ENCODE measurements at places on chromosomes 2 and 18.

- DNase-seq: no peak
Measured at GRCh38 chr2:172888714-172889669, 153.3 kb downstream of the RAPGEF4 start.

GRCh38 chr2:154992826-154993225, 294.3 kb downstream of the KCNJ3 start:
- DNase-seq: no peak

GRCh38 chr2:54577035-54577434, 120.9 kb downstream of the SPTBN1 start:
- no peak for DNase-seq

DNA sequence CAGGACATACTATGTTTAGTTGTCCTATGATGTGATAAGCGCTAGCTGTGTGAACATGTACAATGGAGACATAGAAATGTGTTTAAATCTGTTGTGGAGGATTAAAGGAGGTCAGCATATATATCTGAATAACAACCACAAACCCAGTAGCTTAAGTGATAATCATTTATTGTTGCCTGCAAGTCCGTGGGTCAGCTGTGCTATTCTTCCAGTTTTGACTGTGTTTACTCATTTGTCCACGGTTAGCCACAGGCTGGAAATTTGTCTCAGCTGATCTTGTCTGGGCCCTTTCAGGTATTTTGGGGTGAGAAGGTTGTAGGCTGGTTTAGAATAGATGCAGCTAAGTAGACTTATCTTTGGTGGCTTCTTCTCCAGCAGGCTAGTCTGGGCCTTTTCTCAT, 110.4 kb downstream of the PARD3B start:
- no peak for DNase-seq

GRCh38 chr18:40066368-40066767, 1888.7 kb upstream of the PIK3C3 start:
- no peak for DNase-seq

DNA sequence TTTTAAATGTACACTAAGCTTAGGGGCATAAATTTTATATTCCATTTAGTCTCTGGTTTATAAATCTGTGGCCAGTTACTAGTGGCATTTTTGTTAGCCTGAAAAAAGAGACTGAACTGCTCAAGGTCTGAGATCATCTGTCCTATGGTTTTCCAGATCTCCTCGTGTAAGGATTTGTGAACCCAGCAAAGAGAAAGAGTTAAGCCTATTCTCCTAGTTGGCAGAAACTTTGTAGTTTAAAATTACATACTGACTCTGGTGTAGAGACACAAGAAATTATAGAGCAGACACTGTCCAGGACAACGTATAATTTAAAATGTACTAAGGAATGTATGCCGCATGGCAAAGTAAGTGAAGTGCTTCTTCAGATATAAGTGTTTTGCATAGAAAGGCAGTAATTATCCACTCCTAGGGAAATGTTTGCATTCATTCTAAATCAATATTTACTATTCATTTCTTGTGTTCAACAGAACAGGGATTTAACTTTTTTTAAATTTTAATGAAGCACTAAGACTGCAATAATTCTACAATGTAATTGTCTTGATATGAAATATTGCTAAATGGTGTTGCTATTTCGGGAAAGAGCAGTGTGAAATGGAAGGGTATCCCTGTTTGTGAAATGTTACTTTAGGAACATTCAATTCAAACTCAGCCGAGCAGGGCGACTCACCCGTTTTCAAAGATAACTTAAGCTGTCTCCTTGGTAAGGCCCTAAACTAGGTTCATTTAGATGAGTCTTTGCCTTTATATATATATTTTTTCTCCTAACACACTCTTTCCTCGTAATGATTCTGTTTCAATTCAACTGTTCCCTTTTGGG, 508.4 kb upstream of the ZEB2 start:
- DNase-seq: no peak

GRCh38 chr2:36762764-36763490, 66.4 kb downstream of the VIT start:
- no peak for DNase-seq

- DNase-seq: no peak
Measured at GRCh38 chr2:230794497-230794896, 70.2 kb upstream of the ITM2C start.

- DNase-seq: no peak
Measured at GRCh38 chr2:104836841-104837240, 17.1 kb upstream of the POU3F3 start.

GRCh38 chr2:238308177-238308576, 12.1 kb upstream of the TRAF3IP1 start:
- no peak for DNase-seq

DNA sequence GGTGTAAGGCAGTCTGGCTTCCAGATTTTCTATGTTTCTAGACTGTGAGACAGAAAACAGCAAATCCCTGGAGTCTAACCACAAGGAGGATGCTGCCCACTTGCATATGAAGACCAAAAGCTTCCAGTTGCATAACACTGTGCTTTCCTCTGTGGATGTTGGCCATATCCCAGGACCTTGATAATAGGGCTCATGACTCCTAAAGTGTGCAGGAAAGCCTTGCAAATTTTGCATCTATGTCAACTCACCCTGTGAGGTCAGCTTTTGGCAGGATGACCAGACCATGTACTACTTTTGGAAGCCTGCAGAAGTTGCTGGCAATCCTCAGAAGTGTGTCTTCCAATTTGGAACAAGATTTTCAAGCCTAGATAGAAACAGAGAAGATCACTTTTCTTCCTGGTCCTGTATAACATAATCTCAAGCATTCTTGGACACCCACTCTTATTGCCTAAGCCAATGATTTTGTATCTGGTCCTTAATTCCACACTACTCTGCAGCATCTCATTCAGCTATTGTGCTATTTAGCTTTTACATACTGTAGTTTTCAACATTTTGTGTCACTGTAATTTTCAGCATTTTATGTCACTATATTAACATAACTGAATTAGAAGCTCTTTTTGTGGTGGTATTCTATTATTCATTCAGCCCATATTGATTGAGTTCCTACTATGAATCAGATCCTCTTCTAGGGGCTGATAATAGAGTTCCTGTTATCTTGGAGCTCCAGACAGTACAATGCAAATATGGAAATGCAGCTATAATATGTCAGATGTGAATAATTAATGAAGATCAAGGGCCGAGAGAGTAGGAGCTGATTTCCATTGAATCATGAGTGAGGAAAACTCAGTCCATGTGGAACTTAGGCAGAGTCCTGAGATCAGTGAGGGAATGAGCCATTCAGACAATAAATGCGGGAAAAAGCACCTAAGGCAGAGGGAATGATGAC, 85.3 kb upstream of the RAB27B start:
- DNase-seq: no peak

DNA sequence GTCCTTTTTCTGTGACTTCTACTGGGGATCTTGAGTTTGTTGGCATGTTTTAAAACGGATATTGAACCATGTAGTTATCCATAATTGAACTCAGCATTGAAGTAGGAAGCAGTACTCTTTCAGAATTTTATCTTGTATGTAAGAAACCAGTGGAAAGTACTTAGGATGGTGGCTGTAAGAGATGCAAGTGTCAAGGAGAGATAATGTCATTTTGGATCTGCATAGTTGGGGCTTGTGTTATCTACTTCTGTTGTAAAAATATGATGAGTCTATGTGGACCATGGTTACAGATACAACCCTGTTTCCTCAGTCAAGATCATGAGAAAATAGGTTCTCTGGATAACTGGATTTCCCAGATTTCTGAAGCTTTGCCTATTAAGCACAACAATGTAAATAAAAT, 113.7 kb downstream of the NAB1 start:
- DNase-seq: no peak

DNA sequence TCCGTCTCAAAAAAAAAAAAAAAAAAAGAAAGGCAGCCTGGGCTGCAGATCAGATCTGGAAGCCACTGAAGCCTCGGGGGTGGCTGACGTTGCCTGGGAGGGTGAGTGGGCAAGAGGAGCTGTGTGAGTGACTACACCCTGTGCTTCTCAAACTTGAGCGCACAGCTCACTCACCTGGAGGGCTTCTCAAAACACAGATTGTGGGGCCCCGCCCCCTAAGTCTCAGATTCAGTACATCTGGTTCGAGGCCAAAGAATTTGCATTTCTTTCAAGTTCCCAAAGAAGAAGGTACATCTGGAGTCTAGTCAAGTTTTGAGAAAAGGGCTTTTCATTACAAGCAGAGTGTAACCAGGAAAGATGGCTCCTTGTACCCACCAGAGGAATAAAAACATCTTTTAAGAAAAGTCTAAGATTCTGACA, 97.7 kb upstream of the CAB39 start:
- DNase-seq: peak; percentile 70

- DNase-seq: no peak
Measured at GRCh38 chr2:23631389-23631788, 246.4 kb downstream of the KLHL29 start.

DNA sequence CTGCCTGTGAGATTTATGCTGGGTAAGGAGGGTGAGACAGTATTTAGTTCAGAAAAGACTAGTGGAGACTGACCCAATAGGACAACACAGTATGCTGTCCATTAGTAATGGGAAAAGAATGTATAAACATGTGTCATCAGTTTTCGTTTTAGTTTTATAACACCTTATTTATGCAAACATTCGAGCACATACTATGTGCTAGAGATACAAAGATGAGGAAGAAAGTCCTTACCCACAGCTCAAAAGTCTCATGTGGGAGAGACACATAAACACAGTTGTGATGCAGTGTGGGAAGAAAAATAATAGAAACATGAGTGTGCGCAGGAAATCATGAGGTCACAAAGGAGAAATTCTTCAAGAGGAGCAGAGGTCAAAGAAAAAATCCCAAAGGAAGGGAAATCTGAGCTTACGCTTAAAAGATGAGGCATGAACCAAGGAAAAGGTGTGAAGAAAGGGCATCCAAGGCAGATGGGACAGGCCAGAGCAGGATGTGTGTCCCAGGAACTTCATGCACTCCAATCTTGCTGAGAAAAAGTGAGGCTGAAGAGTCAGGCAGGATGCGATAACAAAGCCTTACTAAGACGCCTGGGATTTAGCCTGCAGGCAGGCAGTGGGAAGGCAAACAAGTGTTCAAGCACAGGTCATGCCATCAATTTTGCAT, 8.1 kb downstream of the METTL21A start:
- DNase-seq: no peak

GRCh38 chr2:66872081-66872985, 437.4 kb downstream of the MEIS1 start:
- no peak for DNase-seq

DNA sequence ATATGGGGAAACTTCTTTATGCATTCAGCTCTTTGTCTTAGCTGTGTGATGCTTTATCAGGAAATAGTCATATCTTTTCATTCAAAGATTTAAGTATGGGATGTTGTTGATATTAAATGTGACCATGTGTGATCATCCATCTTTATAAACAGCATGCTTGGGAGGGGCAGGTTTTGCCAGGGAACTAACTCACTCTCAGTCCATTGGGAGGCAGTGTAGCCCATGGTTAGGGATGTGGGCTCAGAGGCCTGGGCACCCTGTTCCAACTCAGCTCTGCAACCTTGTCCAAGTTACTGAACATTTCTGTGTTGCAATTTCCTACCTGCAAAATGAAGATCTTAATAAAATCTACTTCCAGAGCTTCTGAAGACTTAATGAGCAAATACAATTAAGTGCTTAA, 92.0 kb upstream of the BCL2L11 start:
- DNase-seq: no peak

GRCh38 chr18:5630900-5631413, 87.2 kb upstream of the EPB41L3 start:
- peak; percentile 11 for DNase-seq

DNA sequence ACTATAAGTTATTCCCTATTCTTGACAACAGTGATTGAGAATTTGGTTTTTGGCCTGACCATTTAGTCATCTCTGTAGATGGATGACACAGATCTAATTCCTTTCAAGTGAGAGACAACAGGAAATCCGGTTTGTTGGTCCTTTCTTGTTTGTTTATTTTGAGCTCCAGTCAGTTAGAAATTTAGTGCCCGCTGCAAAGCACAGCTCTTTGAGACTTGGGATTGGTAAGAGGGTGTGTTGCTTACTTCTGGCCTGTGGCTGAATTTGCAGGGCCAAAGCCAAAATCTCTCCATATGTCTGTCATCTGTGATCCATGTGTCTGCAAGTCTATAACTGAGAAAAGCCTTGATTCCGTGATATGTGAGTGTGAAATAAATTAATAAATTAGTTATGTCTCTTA, 74.3 kb downstream of the BIN1 start:
- DNase-seq: no peak

DNA sequence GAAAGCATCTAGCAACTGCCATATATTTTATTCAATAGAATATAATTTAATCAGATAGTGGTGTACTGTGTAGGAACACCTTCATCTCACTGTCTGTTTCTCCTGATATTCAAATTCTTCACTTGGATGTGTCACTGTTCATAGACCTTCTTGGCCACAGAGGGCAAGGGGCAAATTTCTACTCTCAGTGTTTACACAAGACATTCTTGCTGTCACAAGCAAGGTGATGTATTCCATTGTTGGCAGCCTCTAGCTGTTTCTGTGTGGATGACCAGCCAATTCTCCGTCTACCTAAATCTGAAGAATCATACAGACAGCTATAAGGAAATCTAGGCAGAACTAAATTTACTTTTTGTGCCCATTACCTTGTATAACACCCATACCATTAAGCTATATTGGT, 948.3 kb downstream of the CNTNAP5 start:
- no peak for DNase-seq

GRCh38 chr2:221104361-221104811, 467.7 kb downstream of the EPHA4 start:
- no peak for DNase-seq

- no peak for DNase-seq
Measured at GRCh38 chr2:224178056-224178455, 139.0 kb upstream of the SERPINE2 start.

GRCh38 chr2:166404831-166405568, 29.3 kb upstream of the SCN9A start:
- DNase-seq: no peak

DNA sequence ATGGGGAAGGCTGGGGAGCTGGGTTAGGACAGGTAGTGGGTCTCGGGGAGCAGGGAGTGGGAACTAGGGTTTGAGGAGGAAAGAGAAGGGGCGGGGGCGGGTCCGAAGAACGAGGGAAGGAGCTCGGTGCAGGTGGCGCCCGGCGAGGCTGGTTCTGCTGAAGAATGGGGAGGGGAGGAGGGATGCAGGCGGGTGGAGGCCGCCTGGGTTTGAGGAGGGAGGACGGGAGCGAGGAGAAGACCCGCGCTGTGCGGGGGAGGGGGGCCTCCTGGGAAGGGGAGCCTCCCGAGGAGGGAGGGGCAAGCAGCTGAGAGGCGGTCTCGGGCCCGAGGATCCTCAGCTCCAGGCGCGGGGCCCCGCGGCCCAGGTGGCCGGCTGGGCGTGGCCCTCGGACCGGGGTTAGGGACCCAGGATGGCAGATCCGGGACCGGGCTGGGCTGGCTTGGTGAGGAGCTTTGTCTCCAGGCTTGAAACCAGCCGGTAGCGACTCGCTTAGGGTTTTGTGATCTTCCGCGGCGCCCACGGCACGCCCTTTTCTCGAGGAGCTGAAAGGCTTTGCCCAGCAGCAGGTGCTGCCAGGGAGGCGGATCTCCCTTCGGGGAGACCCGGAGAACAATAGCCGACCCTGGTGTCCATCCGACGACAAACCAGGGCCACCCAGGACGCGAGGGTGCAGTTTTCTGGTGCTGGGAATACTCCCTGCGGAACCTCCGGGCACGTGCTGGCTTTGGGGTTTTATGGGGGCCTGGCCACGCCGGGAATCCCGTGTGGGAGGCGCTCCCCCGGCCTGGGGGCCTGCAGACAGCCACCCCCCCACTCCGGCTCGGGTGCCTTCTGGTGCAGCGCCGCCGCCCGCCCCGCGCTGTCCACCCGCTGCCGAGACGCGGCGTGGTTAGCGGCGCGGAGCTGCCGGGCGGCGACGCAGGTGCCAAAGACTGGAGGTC, 1.4 kb downstream of the DPYSL5 start:
- DNase-seq: peak; percentile 55

GRCh38 chr2:6224267-6224666, 532.1 kb downstream of the SOX11 start:
- peak; percentile 26 for DNase-seq

- no peak for DNase-seq
Measured at GRCh38 chr2:14194233-14194632, 438.3 kb upstream of the LRATD1 start.
